ENCODE measurements at places on chromosomes 6 and 20.

- DNase-seq: peak; percentile 69
These were observed 53.5 kb upstream of the BTN3A2 start for GRCh38 chr6:26311385-26312095.

DNA sequence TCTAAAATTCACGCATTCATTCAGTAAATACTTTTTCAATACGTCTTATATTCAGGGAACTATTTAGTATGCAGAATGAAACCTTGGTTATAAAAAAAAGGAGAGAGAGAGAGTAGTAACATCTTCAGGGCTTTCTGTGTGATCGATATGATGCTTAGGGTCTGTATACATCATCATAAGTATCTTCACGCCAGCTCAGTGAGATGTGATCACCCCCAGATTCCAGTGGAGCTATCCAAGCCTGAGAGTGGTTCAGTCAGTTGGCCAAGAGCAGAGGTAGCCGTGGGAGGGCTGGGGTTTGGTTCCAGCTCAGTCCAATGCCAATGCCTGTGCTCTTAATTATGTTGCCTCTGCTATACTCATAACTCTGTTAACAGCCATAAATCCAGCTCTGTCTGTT is 8.6 kb downstream of the CD83 start:
- peak; percentile 22 for DNase-seq

DNA sequence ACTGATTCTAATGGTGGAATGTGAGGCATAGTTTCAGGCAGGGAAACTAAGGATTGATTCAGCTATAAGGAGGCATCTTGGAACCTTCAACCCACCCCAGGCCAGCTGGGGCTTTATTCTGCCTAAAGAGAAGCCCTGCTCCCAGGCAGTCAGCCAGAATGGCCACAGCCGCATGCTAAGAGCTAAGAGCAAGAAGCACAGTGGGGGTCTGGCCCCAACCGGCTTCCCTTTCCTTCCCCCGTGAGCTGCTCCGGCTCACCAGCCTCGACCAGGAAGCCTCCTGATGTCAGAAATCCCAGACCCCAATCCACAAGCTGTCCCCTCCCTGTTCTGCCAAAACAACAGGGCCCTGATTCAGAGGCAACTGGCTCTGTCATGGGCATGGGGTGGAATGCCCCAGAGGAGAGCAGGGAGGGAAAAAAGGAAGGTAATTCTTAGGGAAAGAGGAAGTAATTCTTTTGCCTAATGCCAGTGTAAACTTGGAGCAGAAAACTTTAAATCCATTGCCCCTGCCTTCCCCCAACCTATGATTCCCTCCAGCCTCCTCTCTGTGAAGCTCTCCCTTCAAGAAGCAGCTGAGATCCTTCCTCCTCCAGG is 6.9 kb downstream of the GRM4 start:
- no peak for DNase-seq

DNA sequence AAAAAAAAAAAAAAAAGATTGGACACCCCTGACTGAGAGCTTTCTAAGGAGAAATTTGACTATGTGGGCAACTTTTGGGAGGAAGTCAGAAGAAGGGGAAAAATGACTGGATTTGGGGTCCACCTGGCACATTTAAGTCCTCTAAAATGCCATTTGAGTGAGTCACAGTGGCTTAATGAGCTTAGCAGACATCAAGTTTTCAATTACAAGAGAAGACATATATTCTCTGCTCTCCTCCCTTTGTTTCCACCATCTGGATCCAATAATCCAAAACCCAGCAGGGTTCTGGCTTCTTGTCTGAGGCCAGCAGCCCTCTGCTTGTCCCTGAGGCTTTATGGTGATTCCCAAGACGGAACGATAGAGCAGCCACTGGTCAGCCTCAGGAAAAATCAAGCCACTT is 6.9 kb downstream of the PI3 start:
- peak; percentile 59 for DNase-seq

DNA sequence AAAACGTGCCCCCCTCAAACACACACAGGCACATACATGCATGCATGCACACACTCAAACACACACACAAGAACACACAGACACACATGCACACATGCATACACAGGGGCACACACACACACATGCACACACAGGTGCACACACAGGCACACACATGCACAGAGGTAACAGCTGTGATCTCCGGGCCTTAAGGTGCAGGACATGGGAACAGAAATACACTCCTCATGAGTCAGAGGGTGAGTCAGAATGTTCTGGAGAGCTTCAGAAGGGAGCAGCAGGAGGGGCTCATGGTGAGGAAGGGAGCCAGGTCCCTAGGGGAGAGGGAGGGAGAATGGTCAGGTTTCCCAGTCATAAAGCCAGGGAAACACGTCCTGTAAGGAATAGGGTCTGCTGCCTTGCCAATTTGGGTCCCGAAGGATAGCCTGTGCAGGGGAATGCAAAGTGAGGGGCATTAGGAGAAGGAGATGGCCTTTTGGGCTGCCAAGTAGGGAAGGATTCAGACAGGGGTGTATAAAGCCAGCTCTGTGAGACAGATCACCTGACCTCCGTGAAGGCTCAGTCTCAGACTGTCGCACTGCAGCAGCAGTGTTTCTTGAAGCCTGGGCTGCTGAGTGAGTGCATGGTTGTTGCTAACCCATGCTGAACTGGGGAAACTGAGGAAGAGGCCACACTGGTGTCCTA is 123.9 kb downstream of the MAFB start:
- DNase-seq: peak; percentile 52
